NCI-H69 (cell line): ENCODE measurements at places on chromosomes 11 and 22.
A peak's percentile ranks its signal among the peaks of the same experiment; 100 is the strongest.

DNA sequence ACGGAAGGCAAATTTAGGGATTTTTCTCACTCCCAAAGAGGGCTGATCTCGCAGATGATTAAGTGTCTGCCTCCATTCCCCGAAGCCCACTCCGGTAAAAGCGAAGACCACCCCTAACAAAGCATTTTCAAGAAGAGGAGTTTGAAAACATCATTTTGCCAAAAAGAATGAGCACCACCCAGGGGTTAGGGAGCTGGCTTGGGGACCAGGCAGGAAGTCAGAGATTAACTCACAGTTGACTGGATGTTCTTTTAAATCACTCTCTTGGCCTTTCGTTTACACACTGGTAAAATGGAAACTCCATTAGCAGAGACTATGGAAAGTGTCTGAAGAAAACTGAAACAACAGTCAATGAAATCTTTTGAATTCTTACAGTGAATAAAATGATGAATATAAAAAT is 7.9 kb upstream of the TRIM44 start:
- DNase-seq = peak; percentile 57

GRCh38 chr11:41845066-41845465 is 385.6 kb upstream of the LRRC4C start:
- DNase-seq = no peak

GRCh38 chr11:129929721-129930120 is 34.3 kb upstream of the NFRKB start:
- DNase-seq = no peak

DNA sequence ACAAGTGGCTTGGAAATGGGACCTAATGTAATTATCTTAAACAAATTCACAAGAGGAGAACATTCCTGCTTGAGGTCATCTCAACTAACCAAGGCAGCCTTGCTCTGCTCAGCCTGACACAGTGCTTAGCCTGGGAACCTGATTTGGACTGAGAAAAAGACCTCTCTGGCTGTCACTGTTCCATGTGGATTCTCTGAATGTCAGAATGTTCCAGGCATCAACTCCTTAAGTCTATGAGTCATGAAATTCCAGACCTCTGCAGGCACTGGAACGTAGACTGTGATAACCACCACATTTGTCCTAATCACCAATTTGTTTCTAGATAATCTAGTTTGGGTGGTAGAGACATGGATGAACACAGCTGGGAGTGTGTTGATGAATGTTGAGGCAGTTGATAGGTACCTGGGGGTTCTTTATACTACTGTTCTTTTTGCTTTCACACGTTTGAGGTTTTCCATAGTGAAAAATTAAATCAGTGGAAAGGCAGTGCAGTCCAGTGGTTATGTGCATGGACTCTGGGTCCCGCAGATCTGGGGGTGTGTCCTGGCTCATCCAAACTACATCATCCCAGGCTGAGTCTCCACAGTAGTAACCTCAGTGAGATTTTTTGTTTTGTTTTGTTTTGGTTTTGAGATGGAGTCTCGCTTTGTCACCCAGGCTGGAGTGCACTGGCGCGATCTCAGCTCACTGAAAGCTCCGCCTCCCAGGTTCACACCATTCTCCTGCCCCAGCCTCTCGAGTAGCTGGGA is 269.6 kb downstream of the MN1 start:
- no peak for DNase-seq

DNA sequence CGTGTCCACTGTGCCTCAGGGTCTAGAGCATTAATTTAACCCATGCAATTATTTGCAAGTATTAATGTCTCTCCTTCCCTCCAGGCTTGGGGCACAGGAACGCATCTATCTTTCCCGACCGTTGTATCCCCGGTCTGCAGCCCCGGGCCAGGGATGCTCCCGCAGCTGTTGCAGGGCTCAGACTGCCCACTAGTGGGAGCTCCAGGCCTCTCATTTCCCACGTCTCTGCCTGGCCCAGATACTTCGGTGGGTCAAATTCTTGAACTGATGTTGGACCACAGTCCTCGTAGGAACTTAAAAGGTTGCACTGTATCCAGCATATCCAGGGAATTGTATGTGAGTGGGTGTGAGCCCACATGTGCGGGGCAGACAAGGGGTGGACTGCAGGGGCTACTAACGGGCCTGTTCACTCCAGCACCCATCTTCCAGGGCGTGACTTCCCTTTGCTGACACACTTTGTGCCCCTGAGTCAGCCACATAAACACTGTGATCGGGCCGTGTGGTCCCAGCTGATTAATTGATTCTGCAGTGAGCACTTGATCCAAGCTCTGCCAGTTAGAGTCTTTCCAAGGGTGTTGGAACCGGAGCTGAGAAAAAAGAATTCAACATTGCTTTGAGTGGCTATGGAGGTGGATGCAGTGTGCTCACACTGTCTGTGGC is 451.3 kb downstream of the TBC1D22A start:
- DNase-seq = peak; percentile 58

DNA sequence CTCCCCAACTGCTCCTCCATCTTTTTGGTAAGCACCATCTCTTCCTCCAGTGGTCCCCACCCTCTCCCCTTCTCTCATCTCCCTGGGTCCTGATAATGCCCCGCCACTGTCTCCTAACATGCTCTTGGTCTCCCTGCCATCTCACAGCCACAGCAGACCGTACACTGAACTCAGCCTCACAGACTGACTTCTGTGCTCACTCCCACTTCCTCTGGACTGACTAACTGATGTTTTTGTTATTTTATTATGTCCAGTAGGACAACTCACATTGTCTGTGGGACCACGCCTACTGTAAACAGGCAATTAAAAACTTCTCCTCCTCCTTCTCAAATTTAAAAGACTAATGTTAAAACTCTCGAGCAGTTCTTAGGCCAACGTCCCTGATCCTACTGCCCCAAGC is 2.6 kb upstream of the GNAZ start:
- no peak for DNase-seq

DNA sequence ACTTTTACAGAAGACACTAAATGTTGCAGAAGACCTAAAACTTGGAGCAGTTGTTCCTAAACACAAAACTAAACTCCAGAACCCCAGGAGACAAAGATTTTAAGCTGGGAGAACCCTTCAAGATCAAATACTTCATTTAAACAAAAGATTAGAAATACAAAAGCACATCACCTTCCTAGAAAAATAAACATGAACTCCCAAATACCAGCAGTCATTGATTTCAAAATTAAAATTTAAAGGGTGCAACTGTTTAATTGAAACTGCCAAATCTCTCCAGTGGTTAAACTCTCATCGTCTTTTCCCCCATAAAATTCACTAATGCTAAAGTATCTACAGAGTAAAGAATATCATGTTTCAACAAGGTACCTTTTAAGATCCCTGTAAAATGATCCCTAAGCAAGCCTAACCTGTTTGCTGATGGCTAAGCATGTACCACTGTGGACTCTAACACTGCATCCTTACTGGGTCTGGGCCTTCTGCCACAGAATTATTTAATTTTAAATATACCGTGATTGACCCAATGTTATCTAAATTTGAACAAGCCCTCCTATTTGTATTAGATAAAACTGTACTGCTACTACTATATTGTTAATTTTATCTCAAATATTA is 53.7 kb upstream of the CCDC34 start:
- DNase-seq = peak; percentile 82

DNA sequence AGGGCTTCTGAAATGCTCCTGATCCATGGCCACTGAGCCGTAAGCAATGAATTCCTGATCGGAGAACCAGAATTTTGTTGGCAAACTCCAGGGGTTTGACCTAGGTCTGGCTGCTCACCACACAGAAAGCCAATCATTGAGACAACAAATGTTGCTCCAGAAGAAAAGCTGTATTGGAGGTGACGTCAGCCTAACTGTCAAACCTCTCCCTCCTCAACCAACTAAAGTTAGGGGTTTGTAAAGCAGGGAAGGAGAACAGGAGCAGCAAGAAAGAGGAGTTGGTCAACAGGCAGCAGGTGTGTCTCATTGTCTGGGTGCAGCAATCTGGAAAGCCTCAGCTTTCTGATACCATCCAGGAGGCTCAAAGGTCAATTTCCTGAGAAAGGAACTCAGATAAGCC is 133.7 kb upstream of the SEZ6L start:
- DNase-seq = no peak

DNA sequence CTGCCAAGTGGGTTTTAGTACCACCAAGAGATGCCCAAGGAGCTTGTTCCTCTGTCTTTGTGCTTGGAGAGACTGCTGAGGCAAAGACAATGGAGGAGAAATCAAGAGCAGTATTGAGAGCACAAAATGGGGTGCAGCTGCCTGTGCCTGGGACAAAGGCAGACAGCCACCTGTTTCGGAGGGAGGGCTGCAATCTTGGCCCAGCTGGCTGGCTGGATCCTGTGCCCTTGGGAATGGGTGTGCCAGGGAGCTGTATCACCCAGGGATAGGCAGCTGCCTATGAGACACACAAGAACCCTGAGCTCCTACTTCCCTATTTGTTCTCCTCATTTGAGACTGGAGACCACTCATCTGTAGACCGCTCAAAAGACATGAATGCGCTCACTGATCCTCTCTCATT is 23.3 kb upstream of the CHRM4 start:
- peak; percentile 85 for DNase-seq

DNA sequence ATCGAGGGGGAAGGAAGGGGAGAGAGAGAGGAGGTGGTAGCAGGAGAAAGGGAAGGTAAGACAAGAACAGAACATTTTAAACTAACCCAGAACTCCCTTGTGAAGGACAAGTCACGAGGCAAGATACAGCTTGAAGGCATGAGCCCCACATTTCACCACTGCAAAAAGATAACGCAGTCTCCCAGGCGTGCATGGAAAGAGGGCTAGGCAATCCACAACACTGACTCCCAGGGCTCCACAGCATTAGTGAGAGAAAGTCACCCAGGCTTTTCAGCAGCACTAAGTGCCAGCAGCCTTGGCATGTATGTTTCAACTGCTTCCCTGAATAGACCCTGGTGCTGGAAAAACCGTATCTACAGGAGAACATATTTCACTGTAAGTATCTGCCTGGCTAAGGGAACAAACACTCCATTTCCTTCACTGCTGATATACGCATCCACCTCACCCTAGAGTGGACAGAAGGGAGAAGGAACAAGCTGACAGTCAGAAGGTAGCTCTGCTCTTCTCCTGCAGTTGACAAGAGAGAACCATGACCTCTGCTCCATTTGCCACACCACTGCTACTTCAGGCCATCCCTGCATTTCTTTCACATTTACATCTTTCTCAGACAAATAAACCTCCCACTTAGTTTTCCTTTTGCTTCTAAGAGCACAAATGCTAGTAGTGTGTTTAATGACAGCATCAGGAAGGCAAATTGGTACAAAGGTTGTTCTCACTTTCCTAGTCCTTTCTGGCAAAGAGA is 87.9 kb downstream of the AMBRA1 start:
- DNase-seq = no peak

- DNase-seq = no peak
Measured at GRCh38 chr22:30994960-30995359, 25.9 kb downstream of the TUG1 start.

DNA sequence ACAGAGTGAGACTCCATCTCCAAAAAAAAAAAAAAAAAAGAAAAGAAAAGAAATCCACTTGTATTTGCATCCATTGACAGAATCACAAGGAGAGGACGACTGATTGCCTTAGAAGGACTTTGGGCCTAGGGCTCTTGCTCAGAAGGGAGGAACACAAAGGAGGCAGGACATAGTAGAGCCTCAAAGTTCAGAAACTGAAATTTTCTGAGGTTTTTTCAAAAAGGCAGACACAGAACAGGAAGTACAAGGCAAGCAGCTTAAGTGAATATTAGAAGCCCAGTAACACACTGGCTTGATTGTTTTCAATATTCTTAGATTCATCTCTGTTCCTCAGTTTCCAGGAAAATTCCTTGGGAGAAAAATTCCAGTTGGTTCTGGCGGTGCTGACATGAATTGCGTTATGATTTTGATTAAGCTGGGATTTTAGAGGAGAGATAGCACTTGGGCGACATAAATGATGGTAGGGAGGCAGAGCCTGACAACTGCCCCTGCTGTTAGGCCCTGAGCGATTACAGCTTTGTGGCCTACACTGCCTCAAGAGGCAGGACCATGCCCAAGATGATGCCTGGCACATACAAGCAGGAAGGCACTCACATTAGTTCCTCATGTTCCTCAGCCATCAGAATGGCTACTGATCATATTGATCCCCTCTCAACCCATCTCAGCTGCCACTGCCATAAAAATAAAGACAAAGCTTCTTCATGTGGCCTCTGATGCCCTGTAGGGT is 15.3 kb downstream of the CLPB start:
- DNase-seq = peak; percentile 33

DNA sequence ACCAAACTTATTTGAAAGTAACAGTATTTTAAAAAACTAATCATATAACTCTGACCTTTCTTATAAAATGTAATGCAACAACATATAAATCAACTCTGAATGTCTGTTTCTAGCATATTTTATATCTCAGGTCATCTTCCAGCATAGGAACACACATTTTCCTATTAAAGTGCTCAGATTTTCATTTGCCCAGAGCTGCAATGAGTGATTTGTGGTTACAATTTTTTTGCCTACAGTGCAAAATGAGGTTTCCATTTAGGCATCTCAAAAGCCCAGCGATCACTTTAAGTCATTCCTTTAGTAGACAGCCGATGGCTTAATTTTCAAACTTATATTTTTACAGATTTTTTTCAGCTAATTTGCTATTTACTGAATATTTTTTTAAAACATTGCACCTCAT is 1.0 kb downstream of the LYVE1 start:
- DNase-seq = no peak

DNA sequence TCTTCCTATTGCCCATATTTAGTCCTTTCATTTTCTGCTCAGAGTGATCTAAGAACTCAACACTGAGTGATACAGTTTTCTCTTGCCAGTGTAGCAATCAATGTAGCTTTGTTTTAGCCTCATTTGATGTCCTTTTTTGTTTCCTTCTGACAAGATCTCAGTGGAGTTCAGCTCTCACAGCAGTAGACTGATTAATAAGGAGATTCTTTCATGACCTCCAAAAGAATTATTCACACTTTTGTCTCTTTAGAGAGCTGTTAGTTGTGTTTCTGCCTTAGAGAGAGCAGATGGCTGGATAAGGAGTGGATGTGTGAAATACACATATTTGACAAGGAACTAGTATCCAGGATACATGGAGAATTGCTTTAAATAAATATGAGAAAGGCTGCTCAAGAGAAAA is 6.6 kb upstream of the TMEM225 start:
- no peak for DNase-seq

GRCh38 chr22:17232406-17232805 is 13.2 kb upstream of the ADA2 start:
- peak; percentile 92 for DNase-seq

GRCh38 chr11:86099874-86100273 is 31.0 kb upstream of the PICALM start:
- DNase-seq = peak; percentile 63
